T-helper 2 cell (primary cell): ENCODE measurements at places on chromosomes 13 and 19.

GRCh38 chr19:51691074-51691583, 2.0 kb upstream of the SPACA6 start:
- DNase-seq: no peak

DNA sequence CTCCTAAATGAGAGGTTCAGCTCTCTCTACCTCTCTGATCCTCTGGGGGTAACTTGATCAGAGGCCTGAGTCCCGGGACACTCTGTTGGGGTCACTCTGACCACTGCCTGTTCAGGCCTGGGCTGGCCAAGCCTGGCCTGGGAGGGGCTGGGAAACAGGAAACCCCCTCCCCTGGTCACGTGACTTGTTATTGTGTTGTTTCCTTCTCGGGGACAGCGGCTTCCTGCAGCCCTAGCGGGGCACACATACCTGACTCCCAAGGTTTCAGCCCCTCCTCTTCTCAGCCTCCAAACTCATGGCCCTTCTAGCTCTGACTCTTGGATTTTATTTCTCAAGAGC, at the start of gene USHBP1:
TSS of gene USHBP1 (minus strand) at position 105 of the 339 bp plus-strand sequence. CDS start 446 bp downstream, outside the sequence.
- no peak for DNase-seq

DNA sequence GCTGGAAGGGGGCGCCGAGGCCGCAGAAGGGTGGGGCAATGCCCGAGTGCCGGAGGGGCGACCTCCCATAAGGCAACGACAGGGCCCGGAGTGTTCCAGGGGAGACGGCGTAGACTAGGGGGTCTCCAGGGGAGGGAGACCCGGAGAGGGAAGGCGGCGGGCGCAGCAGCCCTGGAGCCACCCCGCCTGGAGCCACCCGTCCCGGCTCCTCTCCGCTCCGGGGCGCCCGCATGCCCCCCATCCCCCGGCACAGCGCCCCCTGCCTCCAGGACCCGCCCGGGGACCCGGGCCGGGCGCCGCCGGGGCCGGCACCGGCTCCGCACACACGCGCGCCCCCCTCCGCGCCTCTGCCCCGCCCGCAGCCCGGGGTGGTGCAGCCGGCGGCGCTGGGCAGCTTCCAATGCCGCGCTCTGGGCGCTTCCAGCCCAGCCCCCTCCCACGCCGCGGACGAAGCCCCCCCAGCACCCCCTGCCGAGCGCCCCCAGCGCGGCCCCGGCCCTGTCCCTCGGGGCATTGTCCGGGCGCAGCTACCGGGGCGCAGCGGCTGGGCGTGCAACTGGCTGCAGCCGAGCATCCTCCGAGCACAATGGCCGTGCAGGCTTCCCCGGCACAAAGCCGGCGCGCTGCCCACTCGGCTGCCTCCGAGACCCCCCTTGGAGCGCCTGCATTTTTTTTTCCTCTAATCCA, 519 bp downstream of the PTPRS start:
- no peak for DNase-seq

GRCh38 chr13:29852472-29853054, 2.1 kb upstream of the UBL3 start:
- DNase-seq: no peak

DNA sequence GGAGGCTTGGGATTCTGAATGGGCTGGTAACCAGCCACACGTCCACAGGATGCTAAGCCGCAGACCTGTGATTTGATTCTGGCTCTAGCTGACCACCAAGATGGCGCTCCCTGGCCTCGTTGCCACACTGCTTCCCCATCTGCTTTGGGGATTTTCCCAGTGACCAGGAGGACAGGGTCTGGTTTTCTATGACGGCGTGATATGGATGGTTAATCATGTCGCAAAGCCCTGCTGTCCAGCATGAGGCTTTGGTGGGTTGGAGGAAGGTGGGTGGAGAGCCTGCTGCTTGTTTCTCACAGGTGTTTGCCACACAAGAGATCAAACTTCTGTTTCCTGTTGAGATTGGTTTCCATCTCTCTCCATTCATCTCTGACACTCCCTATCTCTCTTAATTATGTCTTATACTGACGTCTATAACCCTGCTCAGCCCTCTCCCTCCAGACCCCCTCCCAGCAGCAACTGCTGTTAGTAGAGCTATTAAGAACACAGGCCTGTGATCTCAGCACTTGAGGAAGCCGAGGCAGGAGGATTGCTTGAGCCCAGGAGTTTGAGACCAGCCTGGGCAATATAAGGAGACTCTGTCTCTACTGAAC, 102.7 kb downstream of the SIPA1L3 start:
- no peak for DNase-seq

GRCh38 chr19:10601999-10602329, 14.9 kb upstream of the AP1M2 start:
- DNase-seq: no peak

GRCh38 chr13:45621950-45622349, 6.4 kb upstream of the ERICH6B start:
- no peak for DNase-seq

DNA sequence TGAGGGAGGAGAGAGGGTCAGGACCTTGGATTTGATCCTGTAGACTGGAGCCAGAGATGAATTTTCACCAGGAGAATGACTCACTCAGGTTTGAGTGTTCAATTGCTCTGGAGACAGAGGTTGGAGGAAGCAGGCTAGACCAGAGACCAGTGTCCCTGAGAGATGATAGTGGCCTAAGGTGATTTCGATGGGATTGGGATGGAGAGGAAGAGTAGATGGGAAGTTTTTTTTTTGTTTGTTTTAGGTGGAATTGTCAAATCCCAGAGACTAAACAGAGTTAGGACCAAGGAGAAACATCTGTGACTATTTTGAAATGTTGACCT, 2.3 kb downstream of the CEBPG start:
- DNase-seq: no peak

DNA sequence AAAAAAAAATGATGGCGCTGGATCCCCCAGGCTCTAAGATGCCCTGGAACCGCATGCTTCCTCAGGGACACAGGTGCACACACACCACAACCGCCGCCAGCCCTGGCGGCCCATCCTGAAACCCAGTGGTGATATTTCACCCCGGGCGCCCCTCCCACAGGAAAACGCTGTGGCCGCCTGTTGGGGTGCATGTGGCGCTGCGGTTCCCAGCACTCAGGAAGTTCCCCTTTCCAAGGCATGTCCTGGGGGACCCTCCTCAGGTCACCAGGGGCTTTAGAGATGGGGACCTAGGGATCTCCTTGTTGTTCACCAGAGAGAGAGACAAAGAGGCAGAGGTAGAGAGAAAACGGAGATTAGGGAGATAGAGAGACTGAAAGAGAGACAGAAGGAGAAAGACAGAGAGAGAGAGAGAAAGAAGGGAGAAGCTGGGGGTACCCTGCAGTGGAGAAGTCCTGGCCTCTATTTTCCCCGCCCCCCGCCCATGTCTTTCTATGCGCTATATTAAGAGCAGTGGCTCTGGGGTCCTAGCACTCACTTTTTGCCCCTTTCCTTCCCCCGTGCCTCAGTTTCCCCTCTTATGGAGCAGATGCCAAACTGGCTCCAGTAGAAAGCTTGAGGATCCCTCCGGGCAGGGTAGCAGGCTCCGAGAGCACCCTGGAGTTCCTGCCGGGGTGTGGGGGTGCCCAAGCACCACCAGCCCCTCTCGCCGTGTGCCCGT, 2.3 kb downstream of the ADGRE2 start:
- DNase-seq: no peak

- no peak for DNase-seq
Observed at GRCh38 chr19:34676697-34677385, at the start of gene SCGB2B2. Gene SCGB2B2 (minus strand): TSS chr19:34677159. CDS start chr19:34594563, 82,596 bp downstream.

GRCh38 chr19:38056646-38057045, 149.6 kb downstream of the SIPA1L3 start:
- no peak for DNase-seq

GRCh38 chr13:110301606-110302553, 5.1 kb downstream of the COL4A1 start:
- no peak for DNase-seq

- no peak for DNase-seq
Observed at GRCh38 chr13:42660333-42660965, 86.5 kb downstream of the TNFSF11 start.

DNA sequence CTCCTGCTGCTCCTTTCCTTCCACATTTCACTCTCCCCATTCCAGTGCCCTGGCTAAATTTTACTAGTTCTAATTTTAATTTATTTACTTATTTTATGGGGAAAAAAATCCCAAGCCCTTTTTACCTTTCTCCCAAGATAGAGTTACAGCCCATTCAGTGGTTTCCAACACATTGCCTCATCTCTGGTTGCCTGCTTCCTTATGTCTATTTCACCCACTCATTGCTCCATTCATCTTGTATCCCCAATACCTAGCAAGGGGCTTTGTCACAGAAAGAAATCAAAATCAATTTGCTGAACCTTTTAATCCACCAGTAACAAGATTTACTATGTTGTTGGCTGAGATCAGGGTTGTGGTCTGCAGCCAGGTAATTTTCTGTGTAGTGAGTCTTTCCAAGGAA, 55.9 kb downstream of the LHFPL6 start:
- no peak for DNase-seq

- no peak for DNase-seq
Observed at GRCh38 chr19:11519138-11519537, 9.8 kb downstream of the ECSIT start.

GRCh38 chr13:97921176-97921816, 32.2 kb upstream of the IPO5 start:
- no peak for DNase-seq

DNA sequence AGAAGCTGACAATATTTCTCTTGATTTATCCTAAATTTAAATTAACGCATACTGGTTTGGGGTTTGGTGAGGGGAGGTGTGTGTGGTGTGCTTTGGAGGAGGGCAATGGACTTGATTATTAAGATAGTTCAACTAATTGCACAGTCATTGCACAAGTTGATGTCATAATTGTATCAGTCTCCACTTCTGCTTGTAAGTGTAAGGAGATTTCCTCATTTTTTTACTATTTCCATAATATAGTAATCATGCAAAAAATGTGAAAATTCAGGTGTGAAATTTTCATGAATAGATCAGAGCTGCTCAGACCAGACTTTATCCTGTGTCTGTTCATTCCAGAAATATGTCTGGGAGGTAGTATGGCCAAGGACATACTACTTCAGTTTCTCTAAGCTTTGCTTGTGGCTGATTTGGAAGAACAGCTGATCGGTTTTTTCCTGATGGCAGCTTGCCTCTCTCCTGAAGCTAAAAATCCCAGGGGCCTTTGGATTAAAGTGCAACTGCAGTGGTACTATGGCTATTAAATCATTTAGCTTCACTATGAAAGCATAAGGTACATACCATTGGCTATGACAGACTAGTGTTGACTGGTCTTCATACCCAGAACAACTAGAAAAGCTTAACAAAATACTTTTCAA, 201.8 kb upstream of the MIR17HG start:
- DNase-seq: no peak

GRCh38 chr13:111936267-111936925, 130.6 kb upstream of the SOX1 start:
- DNase-seq: no peak

- no peak for DNase-seq
Observed at GRCh38 chr19:54532528-54532927, 29.9 kb downstream of the LAIR2 start.

DNA sequence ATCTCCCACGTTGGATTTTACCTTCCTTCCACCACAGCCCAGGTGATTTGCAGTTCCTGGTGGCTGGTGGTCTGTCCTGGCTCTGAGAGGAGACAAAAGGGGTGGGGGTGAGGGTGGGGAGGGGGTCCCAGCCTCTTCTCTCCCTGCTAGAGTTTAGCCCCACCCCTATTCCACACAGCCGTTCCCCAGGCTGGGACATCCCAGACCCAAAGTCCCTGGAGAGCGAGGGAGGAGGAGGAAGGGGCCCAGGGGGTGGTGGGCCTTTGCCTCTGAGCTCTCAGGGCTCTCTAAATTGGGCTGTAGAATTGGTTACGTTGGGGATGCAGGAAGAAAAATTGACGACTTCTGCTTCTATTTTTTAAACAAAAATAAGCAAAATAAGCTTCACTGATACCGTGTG, 81.9 kb downstream of the SLC6A16 start:
- DNase-seq: no peak

GRCh38 chr19:31356587-31357314, 7.5 kb upstream of the TSHZ3 start:
- peak; percentile 38 for DNase-seq

- DNase-seq: no peak
Observed at GRCh38 chr13:99347911-99348451, 40.8 kb upstream of the GPR183 start.

GRCh38 chr19:44731081-44731480, 17.4 kb upstream of the BCL3 start:
- DNase-seq: no peak

DNA sequence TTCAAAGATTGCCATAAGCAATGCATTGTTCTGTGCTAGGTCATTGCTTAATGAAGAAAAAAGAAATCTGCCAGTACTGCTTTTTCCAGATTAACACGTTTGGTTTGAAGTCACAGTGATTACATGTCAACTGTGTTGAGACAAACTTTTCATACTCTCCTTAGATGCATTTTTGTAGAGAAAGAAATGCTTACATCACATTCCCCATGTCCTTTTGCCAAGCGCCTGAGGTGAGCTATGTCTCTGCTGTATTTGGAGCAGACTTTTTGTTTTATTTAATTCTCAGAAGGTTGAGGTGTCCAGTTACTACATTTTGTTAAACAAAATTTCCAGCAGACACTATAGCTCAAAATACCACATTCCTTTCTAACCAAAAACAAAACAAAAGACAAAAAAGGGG, 16.2 kb downstream of the LACC1 start:
- DNase-seq: no peak

DNA sequence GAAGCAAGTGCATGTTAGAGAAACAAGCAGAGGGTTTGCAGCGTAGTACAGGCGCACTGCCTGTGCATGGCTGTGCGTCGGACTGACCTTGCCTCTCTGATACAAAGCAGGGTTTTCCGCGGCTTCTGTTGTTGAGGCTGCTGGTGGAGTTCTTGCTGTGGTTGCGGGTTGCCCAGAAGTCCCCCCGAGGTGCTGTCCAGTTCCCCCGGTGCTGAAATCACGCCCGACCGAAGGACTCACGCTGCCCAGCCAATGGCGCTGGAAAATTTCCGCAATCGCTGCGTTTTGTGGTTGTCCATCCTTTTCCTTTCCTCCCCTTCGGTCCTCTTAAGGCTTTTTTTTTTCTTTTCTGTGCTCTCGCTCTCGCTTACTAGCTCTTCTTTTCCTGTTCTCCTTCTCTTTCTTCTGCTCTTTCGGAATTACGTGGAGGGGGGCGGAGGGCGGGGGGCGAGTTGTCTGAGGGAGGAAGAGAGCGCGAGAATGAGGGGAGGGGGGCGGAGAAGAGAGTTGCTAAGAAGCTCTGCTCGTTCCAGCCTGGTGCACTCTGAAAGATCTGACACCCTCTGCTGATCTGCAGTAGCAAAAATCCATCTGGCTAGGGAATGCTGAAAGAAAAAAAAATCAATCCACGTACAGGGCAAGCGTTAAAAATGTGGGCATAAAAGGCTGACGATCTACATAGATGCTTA, at the start of gene SLITRK1:
TSS of gene SLITRK1 (minus strand) at position 558 of the 689 bp plus-strand sequence. CDS start 967 bp downstream, outside the sequence.
- no peak for DNase-seq

DNA sequence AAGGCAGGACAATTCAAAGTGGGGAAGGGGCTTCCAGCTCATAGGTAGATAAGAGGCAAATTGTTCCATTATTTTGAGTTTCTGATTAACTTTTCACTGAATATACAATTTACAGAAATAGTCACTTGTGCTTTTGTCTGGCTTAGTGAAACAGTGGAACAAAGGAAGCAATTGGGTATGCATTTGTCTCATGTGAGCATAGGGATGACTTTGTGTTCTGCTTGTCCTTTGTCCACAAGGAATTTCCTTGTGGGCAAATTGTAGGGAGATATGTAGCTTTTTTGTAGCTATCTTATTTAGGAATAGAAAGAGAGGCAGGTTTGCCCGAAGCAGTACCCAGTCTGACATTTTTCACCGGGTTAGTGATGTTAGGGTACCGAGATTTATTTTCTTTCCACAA, 1224.8 kb downstream of the SLITRK1 start:
- no peak for DNase-seq
